Activated T-cell treated with anti-CD3 and anti-CD28 coated beads, Interleukin-2, amount 50 U/mL, for 1 hour (primary cell): ENCODE measurements at places on chromosomes 6 and 20.

- DNase-seq, result no peak
These were observed 660.2 kb downstream of the HTR1B start for GRCh38 chr6:76803038-76803580.

DNA sequence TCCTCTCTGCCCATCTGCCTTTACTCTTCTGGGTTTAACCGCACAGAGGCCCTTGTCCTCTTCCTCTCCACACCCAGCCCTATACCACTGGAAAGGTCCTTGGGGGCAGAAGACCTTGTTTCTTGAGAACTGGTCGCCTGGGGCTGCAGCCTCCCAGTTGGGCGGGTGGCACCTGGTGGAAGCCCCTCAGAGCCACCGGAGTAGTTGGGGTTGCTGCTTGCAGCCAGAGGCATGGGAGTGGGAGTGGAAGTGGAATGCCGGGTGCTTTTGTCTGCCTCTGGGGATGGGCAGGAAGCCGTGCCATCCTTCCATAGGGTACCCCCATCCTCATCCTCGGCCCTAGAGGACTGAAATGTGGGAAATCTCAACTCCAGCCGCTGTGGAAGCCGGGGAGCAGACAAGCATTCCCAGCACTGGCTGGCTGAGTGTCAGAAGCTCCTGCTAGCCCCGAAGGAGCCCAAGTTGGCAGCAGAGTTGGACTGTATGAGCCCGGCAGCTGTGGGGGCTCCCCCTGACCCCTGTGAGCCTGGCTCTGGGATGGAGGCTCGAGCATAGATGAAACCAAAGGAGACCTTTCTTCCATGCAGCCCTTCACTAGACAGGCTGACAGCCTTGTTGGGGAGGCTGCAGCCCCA, 1.2 kb downstream of the VSTM2L start:
- no peak for DNase-seq

DNA sequence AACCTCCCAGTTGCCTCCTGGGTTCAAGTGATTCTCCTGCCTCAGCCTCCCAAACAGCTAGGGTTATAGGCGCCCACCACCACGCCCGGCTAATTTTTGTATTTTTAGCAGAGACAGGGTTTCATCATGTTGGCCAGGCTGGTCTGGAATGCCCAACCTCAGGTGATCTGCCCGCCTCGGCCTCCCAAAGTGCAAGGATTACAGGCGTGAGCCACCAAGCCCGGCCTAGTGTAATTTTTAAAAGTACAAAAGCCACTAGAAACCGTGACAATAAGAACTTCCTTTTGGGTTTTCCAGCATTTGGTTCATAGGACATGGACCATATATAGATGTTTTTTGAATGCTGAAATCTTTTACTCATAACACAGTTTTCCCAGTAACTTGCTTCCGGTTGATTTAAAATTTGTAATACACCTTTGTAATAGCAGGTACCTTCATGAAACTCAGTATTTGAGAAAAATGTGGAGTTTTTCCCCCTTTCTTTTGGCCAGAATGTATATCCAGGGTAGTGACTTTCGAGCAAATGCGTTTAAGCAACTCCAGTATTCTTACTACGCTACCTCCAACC, 467 bp downstream of the PXT1 start:
- DNase-seq, result no peak

DNA sequence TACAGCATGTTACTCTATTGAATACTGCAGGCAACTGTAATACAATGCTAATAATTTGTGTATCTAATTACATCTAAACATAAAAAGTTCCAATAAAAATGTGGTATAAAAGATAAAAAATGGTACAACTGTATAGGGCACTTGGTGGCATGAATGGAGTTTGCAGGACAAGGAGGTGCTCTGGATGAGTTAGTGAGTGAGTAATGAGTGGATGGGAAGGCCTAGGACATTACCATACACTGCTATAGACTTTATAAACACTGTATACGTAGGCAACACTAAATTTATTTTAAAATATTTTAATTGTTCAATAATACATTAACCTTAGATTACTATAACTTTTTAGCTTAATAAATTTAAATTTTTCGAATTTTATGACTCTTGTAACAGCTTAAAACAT, 579.6 kb upstream of the MAN1A1 start:
- no peak for DNase-seq

DNA sequence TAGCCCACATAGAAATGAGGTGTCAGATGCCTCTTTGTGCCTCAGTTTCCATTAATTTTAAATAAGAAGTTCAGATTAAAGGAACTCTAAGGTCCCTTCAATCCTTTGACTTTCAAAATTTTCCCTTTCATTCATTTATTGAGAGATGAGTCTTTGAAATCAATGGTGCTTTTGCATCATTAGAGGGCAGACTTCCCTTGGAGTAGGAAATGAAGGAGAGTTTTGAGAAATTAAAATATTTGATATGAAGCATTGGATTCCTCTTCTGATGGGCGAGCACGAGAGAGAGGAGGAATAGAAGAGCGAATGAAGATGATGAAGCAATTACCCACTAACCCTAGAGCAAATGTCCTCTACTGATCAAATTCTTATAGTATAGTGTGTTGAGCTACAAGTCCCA, 105.7 kb downstream of the EDN1 start:
- no peak for DNase-seq

- DNase-seq, result no peak
These were observed 15.9 kb upstream of the FYN start for GRCh38 chr6:111888928-111889695.

DNA sequence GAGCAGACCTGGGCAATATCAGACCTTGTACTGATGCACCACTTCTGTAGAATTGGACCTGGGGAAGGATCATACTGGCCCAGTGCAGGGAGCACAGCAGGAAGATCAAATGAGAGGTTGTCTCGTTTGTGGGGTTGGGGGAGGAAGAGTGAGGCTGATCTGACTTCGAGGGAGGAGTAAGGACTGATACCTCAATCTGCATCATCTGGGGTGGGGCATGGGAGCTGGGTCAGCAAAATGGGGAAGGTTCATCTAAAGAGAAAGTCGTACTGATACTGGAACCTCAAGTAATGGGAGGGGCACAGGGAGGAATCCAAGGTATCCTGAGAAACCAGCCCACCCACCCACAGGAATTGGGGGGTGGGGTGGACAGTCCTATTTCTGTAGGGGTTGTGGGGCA, 3.7 kb downstream of the RNF39 start:
- no peak for DNase-seq

- DNase-seq, result no peak
These were observed 104.6 kb upstream of the CDYL start for GRCh38 chr6:4671587-4672115.

- DNase-seq, result no peak
These were observed 50.8 kb downstream of the CNR1 start for GRCh38 chr6:88115307-88115706.

GRCh38 chr20:10040070-10040975, 5.5 kb downstream of the ANKEF1 start:
- no peak for DNase-seq

DNA sequence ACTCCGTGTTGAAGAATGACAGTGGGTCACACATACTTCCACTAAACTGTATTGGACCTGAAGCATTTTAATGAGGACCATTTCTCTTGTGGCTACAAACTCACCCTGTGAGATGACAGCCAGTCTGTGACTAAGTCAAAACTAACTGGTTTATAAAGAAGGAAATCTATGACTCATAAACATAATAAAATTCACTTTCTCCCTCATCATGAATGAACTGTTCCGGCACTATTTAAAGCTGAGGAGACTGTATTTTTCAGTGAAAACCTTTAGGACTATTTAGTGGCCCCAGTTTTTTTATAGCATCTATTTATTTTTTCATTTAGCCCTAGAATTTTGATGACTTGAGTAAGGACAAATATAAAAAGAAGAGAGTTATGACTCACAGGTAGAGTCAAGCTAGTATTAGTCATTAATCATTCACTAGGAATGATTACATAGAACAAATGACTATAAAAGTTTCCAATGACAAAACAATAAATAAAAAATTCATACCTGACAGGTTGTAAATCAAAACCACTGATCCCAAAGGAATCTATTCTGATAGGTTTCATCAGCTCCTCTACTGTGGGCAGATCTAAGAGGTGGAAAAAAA, 34.2 kb downstream of the CEP162 start:
- no peak for DNase-seq

DNA sequence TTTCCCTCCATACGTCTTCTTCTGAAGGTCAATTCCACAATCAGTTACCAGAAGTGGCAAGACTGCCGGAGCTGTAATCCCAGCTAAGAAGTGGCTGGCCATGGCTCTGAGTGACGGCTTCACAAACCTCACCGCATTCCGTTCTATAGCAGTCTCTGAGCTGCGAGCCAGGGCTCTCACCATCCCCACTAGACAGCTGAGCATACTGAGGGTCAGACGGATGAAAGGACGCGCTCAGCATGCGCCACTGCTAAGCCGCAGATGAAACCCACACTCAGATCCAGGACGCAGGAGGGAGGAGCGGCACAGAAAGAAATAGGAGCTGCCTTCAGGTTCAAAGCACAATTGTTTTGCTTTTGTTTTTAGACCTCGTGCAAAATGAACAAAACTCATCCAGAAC, 97.9 kb downstream of the ANKRD60 start:
- DNase-seq, result no peak

- DNase-seq, result no peak
These were observed 81.1 kb downstream of the SASH1 start for GRCh38 chr6:148423601-148424270.

GRCh38 chr6:15329197-15329671, 83.4 kb downstream of the JARID2 start:
- DNase-seq, result no peak

DNA sequence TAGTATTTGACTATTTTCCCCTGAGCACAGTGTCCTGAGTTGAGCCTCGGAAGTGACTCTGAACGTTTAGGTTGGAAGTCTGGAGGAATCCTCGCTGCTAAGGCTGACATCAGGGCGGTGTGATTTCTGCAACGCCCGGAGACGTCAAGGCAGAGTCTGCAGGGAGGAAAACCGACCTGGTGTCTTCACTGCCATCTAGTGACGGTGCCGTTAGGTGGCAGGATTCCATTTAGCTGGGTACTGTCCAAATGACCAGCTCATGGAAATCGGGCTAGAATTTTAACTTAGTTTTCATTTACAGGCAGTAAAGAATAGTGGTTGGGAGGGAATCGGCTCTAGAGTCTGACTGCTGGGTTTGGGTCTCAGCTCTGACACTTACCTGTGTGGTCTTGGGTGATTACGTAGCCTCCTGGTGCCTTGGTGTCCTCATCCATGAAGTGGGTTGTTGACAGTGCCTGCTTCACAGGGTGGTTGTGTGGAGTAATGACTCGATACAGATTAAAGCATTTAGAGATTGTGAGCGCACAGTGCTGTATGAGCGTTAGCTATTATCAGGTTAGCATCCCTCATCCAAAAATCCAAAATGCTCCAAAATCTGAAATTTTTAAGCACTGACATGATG, 35.0 kb downstream of the FOXF2 start:
- no peak for DNase-seq

DNA sequence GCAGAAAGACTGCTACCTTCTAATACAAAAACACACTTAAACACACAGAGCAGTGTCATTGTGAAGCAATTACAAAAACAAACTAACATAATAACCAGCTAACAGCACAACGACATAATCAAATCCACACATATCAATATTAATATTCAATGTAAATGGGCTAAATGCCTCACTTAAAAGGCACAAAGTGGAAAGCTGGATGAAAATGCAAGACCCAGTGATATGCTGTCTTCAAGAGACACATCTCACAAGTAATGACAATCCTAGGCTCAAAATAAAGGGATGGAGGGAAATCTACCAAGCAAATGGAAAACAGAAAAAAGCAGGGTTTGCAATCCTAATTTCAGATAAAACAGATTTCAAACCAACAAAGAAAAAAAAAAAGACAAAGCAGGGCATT, 67.8 kb upstream of the HTR1E start:
- no peak for DNase-seq

DNA sequence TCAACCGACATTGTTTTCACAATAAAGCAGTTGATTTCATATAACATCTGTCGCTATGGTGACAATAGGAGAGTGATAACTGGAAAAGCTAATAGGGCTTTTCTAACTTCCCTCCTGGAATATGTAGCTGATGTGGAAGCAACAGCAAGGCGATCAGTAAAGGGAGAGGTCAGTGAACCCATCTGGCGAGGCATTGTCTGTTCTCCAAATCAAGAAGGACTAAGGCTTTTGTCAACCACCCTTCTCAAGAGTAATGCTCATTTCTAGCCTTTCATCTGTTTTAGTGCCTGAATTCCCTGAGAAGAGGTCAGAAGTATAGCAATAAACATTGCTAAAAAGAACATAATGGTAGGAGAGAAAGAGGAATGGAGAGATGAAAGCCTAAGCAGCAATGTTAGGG, 201.3 kb downstream of the AKAP7 start:
- no peak for DNase-seq

DNA sequence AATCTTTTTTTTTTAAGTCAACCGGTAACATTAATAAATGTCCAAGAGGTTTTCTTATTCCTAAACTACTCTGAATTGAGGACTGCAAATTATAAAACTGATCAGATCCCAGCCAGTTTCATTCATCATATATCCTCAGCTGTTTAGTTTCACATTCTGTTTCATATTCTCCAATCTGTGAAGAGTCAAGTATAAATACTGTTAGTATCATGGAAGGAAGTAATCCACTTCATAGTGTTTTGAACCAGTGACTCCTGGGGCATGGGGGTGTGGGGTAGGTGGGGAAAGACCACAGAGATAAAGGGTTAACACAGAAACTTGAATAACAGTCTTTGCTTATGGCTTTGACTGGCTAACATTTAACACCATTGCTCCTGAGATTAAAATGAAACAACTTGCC, 69.9 kb downstream of the FYN start:
- DNase-seq, result no peak

- no peak for DNase-seq
These were observed 11.0 kb downstream of the TBPL1 start for GRCh38 chr6:133964052-133964451.

DNA sequence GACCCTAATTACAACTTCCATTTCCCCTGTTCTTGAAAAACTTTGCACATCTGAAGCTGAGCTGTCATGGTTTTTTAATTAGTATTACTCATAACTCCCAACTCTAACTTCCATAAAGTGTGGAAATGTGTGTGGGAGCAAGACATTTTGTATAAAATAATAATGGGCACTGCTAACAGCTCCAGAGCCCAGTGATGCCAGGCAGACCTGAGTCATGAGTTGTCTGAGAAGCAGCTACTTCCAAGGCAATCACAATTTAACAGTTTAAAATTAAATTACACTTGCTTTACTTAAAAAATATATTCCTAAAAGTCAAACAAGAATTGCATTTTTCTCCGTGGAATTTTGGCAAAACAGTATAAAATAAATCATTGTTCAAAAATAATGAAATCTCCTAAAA, 6.4 kb downstream of the SLC2A12 start:
- DNase-seq, result no peak

GRCh38 chr6:112690497-112691202, 343.5 kb downstream of the RFPL4B start:
- no peak for DNase-seq

DNA sequence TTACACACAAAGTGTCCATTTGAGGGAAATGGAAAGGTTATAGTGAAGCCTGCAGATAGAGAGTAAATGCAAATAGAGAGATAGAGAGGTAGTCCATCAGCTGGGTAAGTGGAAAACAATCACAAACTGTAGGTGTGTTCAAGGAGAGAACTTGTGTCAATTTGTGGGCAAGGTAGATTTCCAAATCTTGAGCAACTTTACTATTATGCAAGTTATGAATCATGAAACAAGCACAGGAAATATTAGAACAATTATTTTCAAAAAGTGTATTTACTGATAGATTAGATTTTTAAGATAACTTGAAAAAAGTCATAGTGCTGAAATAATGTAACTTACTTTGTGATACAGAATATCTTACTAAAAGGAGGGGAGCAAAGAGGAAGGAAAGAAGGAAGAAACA, 792.9 kb downstream of the EYS start:
- DNase-seq, result no peak

- no peak for DNase-seq
These were observed 8.2 kb downstream of the EDN3 start for GRCh38 chr20:59308493-59309201.

- DNase-seq, result no peak
These were observed 264.5 kb downstream of the KIF16B start for GRCh38 chr20:16308754-16309153.
